ENCODE measurements at places on chromosomes 12 and 14. TPM values are rescaled to one million over a fixed set of nuclear protein-coding genes. Genes with fewer than 3 reads are reported as not detected.
A peak's percentile ranks its signal among the peaks of the same experiment; 100 is the strongest.

DNA sequence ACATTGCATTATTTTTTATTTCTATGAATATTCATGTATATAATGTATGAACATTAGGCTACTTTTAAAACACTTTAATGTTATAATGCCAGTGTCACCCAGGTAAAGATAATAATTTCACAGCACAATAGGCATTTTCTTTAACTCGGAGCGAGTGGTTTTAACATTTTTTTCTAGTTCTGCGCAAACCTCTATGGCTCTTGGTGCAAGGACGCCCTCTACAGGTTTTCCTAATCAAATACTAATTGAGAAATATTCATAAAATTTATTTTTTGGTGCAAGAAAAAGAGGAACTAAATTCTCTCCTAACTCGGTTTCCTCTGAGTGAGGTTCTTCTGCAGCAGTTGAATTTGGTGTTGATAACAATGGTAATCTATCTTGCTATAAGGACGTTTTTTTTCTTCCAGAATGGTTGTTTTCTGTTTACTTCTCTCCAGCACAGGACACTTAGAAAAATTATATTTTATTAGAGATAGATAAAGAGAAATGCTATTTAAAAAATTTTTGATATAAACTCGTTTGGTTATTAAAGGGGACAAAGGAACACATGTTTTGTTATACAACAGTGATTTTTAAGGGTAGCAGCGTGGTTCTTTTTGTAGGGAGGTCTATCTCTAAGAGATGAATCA, 2.4 kb upstream of the WIF1 start:
- DNase-seq = peak; percentile 16

- DNase-seq = no peak
Observed at GRCh38 chr14:100747021-100747586, 20.4 kb downstream of the DLK1 start.

- DNase-seq = no peak
Observed at GRCh38 chr14:90449411-90449810, 52.6 kb downstream of the CALM1 start.

- no peak for DNase-seq
Observed at GRCh38 chr14:90839889-90840266, 23.6 kb upstream of the TTC7B start.

DNA sequence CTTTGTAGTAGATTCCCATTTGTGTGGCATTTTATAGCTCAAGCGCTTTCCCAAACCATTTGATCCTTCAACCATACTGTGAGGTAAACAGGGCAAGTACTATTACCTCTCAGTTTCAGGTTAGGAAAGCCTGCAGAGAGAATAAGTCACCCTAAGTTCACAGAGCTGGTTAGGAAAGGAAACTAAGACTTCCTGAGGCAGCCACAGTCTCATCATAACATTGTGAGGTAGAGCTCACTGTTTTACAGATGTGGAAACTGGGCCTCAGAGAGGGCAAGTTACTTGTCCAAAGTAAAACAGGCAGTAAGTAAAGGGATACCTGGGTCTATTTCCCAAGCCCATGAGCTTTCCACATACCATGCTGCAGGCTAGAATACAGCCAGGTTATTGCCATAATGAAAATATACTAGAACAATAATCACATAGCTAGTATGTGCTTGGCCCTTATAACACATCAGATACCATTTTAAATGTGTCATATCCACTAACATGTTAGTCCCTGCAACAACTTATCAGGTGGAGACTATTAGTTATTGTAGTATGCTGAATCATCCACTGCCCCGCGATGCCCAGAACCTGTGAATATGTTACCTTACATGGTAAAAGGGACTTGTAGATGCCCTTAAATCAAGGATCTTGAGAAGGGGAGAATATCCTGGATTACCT, 150.9 kb upstream of the GRIP1 start:
- DNase-seq = no peak

- no peak for DNase-seq
Observed at GRCh38 chr14:63282997-63283883, 35.5 kb downstream of the GPHB5 start.

TMEM117 gene
- polyA plus RNA-seq = 12.3 TPM

APOF gene
- polyA plus RNA-seq = 0.13 TPM

VAMP1 gene
- polyA plus RNA-seq = 10.3 TPM
